Fibroblast of the conjunctiva (primary cell): ENCODE measurements at places on chromosomes 7 and 10.

GRCh38 chr7:4659551-4660286 is 22.4 kb upstream of the FOXK1 start:
- DNase-seq, result no peak

- DNase-seq, result no peak
Observed at GRCh38 chr10:133124357-133125211, 35.4 kb upstream of the KNDC1 start.

GRCh38 chr7:25087855-25088254 is 37.2 kb downstream of the CYCS start:
- no peak for DNase-seq

GRCh38 chr7:155984609-155985405 is 172.5 kb upstream of the SHH start:
- DNase-seq, result no peak

- DNase-seq, result no peak
Observed at GRCh38 chr7:41698114-41698513, 4.8 kb downstream of the INHBA start.

GRCh38 chr7:151491859-151492258 is 27.8 kb downstream of the RHEB start:
- DNase-seq, result peak; percentile 60

- DNase-seq, result no peak
Observed at GRCh38 chr7:74235518-74236268, 18.5 kb downstream of the RFC2 start.

DNA sequence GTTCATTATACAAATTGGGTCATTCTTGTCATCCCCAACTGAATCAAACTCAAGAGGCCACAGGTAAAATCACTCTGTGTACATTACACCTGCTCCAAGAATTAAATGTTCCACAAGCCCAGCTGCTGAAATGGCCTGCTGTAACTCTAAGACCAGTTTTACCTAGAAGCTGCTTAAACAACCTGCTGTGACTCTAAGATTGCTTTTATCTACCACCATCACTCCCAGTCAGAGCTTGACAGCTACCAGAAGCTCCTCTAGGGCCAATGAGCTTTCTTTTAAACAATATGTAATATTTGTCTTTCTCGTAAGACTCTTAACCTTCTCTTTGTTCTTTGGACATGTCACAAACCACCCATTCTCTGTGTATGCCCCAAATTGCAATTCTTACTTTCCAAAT is 141.8 kb upstream of the LRGUK start:
- no peak for DNase-seq

GRCh38 chr7:96772139-96772694 is 62.6 kb upstream of the SEM1 start:
- no peak for DNase-seq

DNA sequence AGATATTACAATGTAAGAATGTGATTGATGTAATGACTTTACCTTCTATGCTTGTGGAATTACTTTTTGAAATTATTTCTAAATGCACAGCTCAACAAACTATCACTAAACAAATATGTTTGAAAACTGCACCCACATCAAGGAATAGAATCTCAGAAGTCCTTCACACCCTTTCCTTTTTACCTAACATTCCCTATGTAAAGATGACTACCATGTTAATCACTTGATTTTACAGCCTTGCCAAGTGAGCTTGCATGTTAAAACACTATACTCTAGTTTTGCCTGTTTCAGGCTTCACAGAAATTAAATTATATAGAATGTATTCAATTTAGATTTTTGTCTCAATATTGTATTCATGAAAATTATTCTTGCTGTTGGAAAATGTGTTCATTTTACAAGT is 1169.4 kb upstream of the CELF2 start:
- no peak for DNase-seq

DNA sequence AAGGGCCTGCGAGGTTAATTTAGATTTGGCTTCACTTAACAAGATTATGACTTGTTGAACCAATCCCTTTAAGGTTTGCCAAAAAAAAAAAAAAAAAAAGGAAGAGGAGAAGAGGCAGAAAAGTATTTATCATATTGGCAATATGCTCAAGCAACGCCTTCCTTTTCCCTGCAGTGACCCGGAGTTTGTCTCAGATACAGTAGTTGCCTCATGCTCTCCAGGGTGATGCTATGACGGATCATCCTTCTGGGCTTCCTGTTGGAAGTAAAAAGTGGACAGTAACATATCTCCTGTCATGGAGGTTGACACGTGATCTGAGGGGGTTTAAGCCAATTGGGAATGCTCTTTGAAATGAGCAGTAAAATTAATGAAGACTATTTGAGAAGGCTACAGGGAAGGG is 117.3 kb downstream of the BMPER start:
- DNase-seq, result no peak

DNA sequence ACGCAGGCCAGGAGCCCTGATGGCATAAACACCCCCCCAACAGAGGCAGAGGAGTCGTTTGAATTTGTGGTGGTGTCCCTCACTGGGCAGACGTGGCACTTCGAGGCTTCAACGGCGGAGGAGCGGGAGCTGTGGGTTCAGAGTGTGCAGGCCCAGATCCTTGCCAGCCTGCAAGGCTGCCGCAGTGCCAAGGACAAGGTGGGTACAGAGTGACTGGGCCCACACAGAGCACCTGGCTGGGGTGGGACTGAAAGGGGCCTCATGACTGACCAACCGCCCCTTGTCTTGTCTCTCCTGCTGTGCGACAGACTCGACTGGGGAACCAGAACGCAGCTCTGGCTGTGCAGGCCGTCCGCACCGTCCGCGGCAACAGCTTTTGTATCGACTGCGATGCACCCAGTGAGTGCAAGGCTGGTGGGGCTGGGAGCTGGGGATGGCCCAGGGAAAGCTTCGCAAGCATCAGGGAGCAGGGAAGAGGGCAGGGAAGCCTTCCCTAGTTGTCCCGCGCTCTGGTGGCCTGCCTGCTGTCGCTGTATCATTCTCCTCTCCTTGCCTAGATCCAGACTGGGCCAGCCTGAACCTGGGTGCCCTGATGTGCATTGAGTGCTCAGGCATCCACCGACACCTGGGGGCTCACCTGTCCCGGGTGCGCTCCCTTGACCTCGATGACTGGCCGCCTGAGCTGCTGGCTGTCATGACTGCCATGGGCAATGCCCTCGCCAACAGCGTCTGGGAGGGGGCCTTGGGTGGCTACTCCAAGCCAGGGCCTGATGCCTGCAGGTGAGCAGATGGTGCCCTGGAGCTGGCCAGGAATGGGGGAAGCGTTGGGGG is 25.4 kb downstream of the GBX1 start:
- no peak for DNase-seq

DNA sequence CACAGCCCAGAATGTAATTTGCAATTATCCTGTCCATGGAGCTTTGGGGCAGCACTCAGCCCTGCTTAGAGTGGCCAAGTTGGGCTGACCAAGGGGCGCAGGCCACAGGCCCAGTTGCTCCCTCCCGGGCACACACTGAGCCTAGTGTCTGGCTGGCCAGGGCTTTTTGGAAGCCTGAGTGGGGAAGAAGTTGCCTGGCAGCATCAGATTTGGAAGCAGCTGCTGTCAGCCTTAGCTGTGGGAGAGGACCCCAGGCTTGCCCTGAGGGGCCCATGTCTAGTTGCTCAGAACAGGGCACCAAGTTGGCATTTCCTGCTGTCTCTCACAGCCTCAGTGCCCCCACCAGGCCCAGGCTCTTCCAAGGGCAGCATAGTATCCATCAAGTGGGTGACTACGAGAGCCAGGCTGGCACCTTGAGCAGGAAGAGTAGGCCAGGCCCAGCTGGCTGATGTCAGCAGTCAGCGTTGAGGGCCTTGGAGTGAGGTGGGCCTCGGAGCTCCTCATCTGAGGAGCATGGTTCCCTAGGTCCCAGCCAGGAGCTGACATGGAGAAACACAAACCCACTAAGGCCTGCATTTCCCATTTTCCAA is 14.4 kb downstream of the ANTXRL start:
- DNase-seq, result no peak

GRCh38 chr7:97027427-97028234 is 3.0 kb upstream of the DLX5 start:
- peak; percentile 74 for DNase-seq

- DNase-seq, result no peak
Observed at GRCh38 chr10:78595269-78595619, 473.5 kb upstream of the ZMIZ1 start.

DNA sequence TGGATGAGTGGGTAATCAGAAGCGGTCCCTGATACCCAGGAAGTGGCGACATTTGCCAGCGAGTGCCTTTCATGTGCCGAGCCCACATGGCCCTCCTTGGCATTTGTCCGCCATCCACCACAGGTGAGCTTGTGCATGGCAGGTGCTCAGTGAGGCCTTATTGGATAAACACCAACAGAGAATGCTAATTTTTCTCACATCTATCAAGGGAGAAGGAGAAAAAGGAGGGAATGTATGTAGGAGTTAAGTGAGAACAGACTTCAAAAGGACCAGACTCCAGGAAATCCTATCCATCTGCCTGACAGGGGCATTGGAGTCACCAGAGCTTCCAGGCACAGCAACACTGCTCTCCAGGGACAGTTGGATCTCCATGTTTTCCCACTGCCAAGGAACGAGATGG is 143.5 kb upstream of the ZMIZ1 start:
- no peak for DNase-seq

DNA sequence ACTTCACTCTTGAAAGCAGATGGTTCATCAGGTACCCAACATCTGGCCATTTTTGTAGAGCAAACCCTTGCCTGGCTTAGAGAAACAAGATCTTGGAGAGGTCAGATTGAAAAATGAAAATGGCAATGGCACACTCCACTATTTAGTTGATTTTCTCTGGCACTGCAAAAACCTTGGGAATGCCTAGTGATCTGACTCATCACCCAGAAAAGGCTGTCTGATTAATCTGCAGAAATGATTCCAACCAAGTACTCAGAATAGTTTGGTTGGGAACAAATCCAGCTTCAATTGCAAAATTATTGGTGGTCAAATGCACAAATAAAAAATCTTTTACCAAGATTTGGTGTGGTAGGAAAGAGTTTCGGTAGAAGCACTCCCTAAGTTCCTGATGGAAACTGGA is 351.2 kb downstream of the PHTF2 start:
- peak; percentile 48 for DNase-seq

- no peak for DNase-seq
Observed at GRCh38 chr10:90985321-90985933, 64.5 kb upstream of the ANKRD1 start.

DNA sequence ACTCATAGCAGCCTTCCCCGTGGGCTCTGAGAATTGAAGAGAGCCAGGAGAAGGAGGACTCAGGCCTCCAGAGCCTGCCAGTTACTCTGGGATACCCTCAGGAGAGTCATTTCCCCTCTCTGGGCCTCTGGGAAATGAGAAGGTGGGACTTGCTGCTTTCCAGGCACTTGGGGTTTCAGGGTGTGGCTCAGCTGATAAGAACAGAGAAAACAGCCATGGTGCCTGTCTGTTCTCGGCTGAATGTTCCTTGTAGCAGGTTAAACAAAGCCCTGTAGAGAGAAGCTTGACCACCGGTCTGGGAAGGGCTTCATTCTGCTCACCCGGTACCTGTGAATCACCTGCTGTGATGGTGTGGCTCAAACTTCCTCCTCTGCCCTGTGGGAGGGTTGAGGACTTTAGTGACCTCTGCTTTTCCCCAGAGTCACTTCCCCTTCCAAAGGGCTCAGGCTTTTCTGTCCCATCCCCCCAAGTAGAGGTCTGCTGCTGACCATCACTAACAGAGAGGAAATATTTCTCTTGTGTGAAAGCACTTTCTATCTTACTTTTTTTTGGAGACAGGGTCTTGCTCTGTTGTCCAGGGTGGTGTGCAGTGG is 212.4 kb upstream of the GALNT17 start:
- no peak for DNase-seq

DNA sequence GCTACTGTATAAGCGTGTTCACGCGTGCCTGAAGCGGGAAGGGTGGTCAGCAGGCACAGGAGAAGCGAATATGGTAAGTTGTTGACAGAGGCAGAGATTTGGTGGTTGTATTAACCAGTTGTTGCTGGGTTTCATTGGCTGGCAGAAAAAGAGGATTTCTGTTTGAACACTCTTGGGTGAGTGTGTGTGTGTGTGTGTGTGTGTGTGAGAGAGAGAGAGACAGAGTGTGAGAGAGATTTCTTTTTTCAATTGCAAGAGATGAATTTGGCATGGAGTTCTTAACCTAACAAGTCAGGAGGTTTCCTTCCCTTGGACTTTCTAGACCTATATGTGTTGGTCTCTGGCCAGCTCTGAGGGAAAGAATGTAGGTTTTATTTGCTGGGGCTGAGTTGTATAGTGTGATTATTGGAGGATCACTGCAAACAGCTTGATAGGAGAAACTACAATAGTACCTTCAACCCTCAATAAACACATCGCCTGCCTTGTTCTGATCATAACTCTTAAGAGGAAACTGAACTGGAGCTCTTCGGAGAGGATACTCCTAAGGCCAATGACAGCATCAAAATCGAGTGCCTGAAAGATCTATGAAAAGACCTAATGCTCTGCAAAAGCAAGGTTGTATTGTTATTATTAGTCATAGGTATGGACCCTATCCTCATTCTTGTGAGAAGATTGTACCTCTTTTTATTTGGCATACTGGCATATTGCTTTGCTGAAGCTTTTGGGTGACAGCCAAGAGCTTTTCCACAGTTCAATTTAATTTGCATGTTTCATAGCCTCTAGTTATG is 1.2 kb downstream of the MCU start:
- no peak for DNase-seq

DNA sequence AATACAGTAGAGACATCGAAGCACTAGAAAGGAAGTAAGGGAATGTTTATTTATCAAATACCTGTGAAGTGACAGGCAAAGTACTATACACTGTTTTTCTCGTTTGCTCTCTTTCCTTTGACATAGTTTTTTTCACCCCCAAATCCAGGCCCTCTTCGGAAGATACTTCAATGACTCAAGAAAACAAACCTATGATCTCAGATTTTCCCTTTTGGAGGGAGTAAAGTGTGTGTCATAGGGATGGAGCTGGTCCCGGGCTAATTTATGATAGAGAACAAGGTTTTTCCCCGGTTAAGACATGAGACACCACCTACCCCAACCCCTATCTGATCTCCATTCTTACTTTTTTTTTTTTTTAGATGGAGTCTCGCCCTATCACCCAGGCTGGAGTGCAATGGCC is 61.7 kb downstream of the MAP3K8 start:
- DNase-seq, result no peak

DNA sequence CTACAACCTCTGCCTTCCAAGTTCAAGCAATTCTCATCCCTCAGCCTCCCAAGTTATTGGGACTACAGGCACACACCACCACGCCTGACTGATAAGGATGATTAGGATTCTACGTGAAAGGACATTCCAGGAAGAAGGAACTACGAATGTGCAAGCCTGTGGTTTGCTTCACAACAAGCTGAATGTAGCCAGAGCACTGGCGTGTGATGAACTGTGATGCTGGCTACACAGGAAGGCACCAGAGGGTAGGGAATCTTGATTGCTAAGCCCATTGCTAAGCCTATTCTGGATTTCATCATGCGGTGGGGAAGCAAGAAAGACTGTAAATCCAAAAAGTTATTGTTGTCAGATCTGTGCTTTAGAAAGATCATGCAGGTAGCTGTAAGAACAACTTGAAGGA is 72.3 kb upstream of the SRRM3 start:
- DNase-seq, result no peak

GRCh38 chr10:104347295-104348045 is 6.2 kb upstream of the CFAP58 start:
- no peak for DNase-seq

GRCh38 chr10:87531908-87532622 is 27.4 kb downstream of the MINPP1 start:
- DNase-seq, result no peak

- no peak for DNase-seq
Observed at GRCh38 chr7:131110297-131111080, 217.2 kb upstream of the MKLN1 start.

- DNase-seq, result peak; percentile 39
Observed at GRCh38 chr10:61609701-61610100, 53.0 kb upstream of the CABCOCO1 start.

GRCh38 chr10:76071653-76072365 is 640.4 kb downstream of the LRMDA start:
- no peak for DNase-seq

- DNase-seq, result no peak
Observed at GRCh38 chr10:6228647-6229046, 25.9 kb downstream of the PFKFB3 start.
